AG09319 (cell line): ENCODE measurements at places on chromosomes 3 and 15.

- DNase-seq = no peak
Measured at GRCh38 chr3:190043741-190044140, 77.0 kb downstream of the P3H2 start.

DNA sequence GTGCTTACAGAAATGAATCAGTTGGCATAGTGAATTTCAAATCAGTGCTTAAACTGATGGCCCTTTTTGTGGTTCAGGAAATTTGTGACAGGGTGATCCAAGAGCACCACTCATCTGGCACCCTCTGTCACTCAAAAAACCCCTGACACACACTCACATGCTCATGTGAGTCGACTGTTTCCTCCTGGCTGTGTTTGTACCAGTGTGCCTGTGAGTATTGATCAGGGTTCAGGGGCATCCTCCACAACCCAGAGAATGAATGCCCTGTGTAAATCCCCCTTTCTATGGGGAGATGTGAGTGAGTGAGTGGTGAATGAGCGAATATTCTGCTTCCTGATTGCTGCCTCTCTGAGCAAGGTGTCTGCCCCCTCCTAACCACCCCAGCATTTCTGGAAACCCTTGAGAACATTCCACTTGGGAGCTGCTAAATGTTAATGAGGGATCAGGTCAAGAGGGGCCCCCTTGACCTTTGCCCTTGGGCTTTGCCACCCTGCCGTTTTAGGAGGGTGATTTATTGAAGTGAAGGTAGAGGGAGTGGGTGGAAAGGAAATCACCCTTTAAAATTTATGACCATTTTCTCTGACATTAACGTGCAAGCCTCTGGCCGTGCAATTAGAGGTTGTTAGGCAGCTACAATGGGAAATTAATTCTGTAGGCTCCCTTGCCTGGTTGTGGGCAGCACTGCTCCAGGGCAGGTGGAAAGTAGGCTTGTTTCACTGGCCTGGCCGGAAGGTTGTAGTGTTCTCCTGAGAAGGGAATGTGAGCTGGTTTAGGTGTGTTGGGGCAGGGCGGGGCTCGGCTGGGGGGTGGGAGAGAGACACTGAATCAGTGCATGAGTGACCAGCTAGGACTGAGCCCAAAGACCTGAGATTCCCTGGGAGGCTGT lies 87.2 kb downstream of the SLCO3A1 start:
- DNase-seq = no peak

DNA sequence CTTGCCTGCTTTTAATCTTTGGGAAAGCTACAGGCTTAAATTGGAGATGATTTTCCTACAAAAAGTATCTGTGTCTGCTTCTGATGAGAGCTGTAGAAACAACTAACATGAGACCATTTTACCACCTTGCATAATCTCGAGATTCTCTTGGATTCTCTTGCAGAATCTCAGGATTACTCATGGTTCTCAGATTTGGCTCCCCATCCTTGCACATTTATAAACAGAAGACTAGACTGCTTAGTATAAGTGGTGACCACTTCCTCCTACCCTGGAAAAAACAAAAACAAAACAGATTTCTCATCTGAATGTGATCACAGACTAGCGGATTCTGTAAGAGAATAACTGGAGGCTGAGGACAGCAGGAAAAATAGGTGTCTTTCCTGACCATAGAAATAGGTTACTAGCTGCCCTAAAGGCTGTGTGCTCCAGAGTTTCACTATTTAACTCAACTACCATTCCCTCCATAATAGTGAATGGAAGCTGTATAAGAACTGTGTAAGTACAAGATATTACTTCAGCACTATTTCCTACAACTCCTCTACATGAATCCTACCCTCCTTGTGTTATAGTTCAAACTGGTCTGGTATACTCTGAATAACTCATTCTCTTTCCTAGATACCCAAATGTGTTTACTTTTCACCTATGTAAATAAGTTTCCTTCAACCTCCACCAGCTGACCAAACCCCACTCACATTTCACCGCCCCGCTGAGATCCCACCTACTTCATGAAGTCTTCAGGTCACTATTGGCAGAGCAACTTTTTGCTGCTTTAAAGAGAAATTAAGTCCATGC lies 122.2 kb upstream of the C2CD4B start:
- DNase-seq = peak; percentile 5

GRCh38 chr3:127745656-127746399 lies 73.1 kb downstream of the ABTB1 start:
- DNase-seq = no peak

- DNase-seq = no peak
Measured at GRCh38 chr3:130897316-130897715, 3.4 kb downstream of the ATP2C1 start.

- DNase-seq = no peak
Measured at GRCh38 chr3:139745831-139746230, 68.1 kb upstream of the NMNAT3 start.

DNA sequence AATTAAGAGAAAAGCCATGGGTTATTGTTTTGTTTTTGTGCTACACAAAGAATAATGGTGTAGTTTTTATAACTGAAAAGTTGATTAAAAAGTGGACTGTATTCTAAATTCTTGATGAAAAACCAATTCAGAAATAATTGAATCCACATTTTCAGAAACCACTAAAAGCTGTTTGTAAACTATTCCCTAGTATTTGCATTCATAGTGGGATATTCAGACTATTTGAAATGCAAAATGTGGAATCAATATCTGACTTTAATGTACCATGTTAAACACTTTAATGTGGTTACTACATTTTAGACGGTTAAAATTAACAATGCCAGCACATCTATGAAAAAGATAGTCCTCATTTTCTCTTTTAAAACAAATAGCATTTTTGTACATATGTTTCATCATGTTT lies 104.6 kb downstream of the ZIC4 start:
- peak; percentile 16 for DNase-seq

GRCh38 chr15:43985976-43986680 lies 159.3 kb downstream of the WDR76 start:
- DNase-seq = no peak

DNA sequence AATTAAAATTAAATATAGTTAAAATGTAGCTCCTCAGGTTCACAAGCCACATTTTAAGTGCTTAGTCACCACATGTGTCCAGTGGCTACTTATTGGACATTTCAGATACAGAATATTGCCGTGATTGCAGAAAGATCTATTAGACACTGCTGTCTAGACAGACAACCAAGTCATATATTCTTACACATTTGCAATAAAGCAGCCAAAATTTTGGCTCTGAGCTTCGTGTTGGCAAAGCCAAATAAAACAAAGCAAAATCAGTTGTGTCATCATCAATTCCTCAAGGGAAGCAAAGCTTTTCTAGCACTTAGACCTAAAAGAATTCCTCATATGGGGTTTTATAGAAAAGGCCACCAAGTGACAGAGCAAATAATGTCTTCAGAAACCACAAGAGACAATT lies 193.1 kb upstream of the LPP start:
- DNase-seq = no peak

- DNase-seq = no peak
Measured at GRCh38 chr15:38557921-38558320, 6.7 kb downstream of the RASGRP1 start.

GRCh38 chr15:74209560-74209958 lies 7.0 kb upstream of the STRA6 start:
- no peak for DNase-seq

- DNase-seq = no peak
Measured at GRCh38 chr15:40244961-40245523, 6.2 kb downstream of the PAK6 start.

DNA sequence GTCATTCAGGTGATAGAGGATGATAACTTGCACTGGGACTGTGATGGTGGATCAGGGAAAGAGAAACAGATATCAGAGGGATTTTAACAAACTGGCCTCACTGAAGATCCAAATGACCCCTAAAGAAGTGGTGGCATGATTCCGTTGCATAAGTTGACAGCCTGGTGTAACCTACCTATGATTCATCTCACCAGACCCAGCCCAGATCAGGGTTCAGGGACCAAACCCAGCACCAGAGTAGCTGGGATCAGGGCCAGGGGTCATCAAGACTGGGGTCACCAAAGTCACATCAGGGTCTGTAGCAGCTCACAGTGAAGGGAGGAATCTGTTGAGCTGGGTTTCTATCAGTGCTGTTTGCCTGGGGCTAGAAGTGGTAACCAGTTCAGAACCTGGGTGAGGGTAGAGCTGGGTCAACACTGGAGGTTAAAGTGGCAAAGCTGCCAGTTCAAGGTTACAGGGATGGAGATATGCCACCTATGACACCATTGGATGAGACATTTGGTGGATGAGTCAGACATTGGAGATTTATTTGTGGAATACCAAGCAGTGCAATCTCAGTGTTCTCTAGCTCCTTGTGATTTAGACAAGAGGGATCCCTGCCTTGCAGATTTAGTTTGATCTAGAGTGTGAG lies 35.9 kb downstream of the CASR start:
- DNase-seq = no peak

- DNase-seq = no peak
Measured at GRCh38 chr3:150800722-150801121, 37.8 kb upstream of the SIAH2 start.

- no peak for DNase-seq
Measured at GRCh38 chr15:43509660-43510199, 7.7 kb upstream of the MAP1A start.

DNA sequence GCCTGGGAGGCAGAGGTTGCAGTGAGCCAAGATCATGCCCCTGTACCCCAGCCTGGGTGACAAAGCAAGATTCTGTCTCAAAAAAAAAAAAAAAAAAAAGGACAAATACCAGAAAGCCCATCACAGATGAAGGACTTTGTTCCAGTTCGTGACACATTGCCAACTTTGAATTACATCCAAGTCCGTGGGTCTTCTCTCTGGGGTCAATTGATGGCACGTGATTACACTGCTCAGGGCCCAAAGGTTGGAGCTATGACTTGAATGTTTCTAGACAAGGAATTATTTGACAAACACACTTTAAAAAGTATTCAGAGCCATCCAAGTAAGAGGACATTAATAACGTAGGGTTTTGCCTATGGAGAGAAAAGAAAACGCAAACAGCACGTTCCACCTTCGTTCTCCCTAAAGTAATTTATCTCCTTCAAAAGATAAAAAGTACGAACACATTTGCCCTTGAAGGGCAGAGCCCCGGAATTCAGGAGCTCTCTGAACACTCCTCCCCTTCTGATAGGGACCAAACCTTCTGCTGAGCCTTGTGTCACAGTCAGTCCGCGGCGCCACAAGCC lies 31.3 kb upstream of the ST3GAL6 start:
- DNase-seq = no peak

DNA sequence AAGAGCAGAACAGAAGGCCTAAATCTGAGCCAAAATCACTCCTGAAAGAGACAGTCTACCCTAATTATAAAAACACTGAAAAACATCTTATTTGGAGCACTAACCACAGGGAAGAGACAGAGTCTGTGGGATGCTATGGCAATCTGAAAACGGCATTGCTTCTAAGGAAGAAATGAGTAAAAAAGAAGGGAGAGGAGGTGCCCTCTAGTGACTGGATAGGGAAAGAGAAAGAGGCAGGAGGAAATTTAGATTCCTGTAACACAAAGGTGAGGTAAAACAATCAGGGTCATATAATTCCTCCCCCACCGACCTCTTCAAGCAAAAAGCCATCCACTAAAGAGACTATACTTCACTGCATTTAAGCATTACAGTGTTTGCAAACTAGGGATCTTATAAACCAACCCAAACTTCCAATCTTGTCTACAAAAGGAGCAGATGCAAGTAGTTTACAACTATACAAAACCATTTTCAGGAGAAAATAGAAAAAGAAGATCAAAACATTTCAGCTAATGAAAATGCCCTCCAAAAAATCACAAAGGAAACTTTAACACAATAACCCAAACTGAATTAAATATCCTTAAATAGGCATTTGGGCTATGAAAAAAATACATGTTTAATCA lies 32.6 kb downstream of the HACD2 start:
- DNase-seq = no peak

DNA sequence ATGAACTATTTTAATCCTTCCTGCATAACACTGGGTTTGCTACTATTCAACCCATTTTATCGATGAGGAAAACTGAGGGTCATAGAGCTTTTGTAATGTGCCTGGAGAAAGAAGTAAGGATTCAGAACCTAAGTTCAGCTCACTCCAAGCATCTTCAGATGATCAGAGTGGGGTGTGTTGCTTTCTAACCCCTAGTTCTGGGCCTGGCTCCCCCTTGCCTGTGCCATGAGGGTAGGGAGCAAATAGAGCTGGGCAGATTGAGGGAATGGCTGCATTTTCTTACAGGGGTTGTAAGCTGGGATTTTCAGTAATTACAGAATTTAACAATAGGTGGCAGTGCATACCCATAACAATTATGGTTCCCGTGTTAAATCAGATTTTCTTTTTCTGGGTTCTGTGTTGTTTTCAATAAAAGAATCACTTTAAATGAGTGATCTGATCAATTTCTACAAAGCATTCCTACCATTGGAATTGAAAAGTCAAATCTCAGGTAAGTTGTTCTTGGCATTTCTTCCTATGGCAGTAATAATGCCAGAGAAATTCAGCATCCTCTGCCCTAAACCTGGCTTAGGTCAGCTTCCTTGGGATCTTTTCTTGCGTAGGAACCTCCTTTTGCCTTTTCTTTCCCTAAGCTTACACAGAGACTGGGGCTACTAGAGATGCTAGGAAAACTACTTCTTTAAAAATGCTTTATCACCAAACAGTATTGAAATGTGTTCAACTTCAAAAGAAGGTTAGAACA lies 103.8 kb upstream of the IL12A start:
- DNase-seq = no peak

- peak; percentile 61 for DNase-seq
Measured at GRCh38 chr15:71651750-71652186, 158.6 kb upstream of the NR2E3 start.

DNA sequence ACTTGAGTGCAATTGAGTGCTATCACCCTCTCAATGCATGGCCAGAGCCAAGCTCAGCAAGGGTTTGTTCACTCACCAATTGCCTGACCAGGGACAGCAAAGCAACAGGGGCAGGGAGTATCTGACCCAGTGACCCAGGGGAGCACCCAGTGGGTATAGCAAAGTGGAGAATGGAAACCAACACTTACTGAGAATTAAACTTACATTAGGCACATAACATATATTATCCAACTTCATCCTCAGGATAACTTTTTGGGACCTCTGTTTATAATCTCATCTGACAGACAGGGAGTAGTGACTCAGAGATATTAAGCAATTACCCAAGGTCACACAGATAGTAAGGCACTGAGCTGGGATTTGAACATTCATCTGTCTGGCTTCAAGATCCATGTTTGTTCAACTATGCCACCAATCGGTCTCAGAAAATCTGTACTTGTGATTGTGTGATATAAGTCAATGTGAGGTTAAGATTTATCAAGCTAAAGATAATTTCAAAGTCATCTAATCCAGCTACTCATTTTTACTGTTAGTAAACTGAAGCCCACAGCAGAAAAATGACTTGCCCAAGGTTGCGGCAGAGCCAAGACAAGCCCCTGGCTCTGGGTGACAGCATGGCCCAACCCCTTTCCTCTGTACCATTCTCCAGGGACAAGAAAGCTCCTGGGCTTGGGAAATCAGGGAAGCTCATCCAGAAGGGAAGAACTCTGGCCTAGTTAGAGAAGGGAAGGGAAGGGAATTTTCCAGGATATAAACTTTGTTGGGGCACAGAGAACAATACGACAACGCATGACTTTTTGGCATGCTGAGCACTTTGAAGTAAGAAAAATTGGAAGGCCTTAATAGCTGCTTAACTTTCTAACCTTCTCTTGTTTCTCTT lies 138.0 kb upstream of the SMAD3 start:
- DNase-seq = no peak

- DNase-seq = no peak
Measured at GRCh38 chr15:78204351-78205309, 29.7 kb downstream of the ACSBG1 start.
